ENCODE measurements at places on chromosomes 4 and X. TPM values are rescaled to one million over a fixed set of nuclear protein-coding genes. Genes with fewer than 3 reads are reported as not detected.
A peak's percentile ranks its signal among the peaks of the same experiment; 100 is the strongest.

GRCh38 chr4:182488896-182489295 lies 245.7 kb downstream of the TENM3 start:
- DNase-seq: no peak
- peaks cover 5% of the 10 kb centered on the region for H3K36me3 ChIP-seq
- H3K27ac ChIP-seq: no peak overlapping the region
- no peaks in the 10 kb centered on the region for H3K27me3 ChIP-seq
- peaks cover 4% of the 10 kb centered on the region for H3K4me1 ChIP-seq

CENPVL2 gene
- 1.4 TPM for total RNA-seq

DNA sequence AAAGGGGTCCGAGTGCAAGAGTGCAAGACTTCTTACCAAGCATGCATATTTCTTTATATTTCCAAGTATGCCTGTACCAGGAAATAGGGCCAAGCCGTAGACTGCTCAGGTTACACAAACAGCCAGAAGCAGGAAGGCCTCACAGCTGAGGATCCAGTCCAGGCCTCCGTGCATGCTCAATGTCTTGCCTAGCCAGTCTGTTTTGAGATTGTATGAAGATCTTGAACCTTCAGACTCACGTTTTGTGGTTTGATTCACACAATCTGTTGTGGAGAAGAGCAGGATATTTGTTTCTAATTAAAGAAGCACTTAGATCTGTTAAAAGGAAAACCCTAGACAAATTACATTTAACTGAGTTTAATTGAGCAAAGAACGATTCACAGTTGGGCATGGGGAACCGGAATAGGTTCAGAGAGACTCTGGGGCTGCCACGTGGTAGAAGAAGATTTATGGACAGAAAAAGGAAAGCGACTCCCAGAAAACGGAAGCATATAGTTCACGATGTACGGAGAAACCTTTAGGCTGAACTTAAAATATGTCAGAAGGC lies 1.2 kb downstream of the MGST2 start:
- peak overlapping the region; percentile 96 for H3K27ac ChIP-seq
- H3K36me3 ChIP-seq: peaks cover 2% of the 10 kb centered on the region
- no peak for DNase-seq

DNA sequence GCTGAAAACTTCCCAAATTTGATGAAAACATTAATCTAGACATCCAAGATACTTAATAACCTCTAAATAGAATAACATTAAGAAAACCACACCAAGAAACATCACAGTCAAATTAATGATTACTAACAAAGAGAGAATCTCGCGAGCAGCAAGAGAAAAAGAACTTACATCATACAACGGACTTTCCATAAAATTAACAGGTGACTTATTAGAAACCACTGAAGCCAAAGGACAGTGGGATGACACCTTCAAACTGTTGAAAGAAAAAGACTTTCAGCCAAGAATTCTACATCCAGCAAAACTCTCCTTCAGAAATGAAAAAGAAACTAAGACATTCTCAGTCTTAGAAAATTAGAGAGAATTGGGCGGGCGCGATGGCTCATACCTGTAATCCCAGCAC lies 232.0 kb downstream of the SNCA start:
- no peak overlapping the region for H3K4me3 ChIP-seq
- no peak overlapping the region for H3K27ac ChIP-seq
- no peaks in the 10 kb centered on the region for H3K4me1 ChIP-seq
- no peaks in the 10 kb centered on the region for H3K36me3 ChIP-seq

CLNK gene
- total RNA-seq: not detected

DNA sequence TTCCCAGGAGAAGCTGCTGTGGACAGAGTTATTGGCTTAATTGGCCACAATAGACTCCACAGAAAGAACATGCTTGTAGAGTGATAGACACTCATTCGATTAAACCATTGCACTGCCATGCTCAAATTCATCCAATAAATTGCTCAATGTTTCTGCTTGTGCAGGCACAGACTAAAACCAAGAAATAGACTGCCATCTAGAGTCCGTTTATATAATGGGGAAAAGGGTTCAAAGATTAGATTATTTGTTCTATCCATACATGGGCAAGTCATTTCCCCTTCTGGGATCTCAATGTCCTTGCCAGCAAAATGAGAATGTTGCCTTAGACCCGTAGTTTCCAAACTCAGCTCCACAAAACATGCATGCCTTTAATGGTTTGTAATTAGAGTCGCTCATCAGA lies 8.7 kb downstream of the SMIM10 start:
- H3K36me3 ChIP-seq: no peaks in the 10 kb centered on the region
- H3K27ac ChIP-seq: no peak overlapping the region
- no peaks in the 10 kb centered on the region for H3K27me3 ChIP-seq
- no peak for DNase-seq
- H3K4me3 ChIP-seq: no peak overlapping the region

GRCh38 chr4:156186111-156186510 lies 232.4 kb upstream of the CTSO start:
- no peaks in the 10 kb centered on the region for H3K36me3 ChIP-seq
- no peak for DNase-seq
- no peak overlapping the region for H3K27ac ChIP-seq

DNA sequence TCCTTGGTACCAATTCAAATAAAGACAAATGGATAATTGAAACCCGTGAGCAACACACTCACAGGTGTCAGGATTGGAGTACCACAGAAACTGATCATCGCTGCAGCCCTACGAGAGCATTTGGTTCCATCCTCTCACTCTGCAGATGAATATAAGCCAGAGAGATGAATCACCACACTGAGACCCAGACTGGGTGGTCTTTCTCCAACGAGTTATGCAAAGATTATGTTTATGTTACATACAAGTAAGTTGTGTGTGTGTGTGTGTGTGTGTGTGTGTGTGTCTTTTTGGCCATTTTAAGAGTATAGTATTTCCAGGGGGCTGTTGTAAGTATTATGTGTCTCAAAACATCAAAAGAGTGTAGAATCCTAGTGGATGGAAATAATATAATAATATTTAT lies 329.5 kb upstream of the ZFP42 start:
- no peak for DNase-seq
- H3K4me1 ChIP-seq: peaks cover 14% of the 10 kb centered on the region
- H3K4me3 ChIP-seq: no peak overlapping the region
- no peaks in the 10 kb centered on the region for H3K27me3 ChIP-seq

DNA sequence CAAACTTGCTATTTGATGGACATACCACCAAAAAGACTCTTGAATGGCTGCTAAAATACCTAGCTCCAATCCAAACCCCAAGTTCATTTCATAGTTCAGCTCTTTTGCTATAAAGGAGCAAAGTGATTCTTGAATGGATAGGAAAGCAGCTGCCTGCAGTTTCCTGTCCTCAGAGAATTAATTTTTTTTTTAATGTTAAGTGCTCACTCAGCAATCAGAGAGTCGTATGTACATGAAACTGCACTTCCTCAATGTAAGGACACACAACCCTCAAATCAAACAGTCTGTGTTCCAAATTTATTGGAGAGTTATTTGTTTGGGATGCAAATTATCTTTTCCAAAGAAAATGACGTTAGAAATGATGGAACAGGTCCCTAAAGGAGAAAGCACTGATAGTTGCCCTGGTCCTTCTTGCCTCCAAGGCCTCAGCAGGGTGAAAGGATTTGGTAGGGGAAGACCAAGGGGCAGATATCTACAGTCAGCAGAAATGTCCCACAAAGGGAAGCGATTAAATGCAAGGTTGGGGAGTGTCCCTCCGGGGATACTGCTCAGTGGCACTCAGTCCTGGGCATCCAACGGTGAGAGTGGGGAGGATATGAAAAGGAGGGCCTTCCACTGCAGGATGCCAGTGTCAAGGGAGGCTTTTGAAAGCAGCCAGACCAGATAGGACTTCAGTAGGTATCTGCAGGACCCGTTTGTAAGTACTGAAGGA lies 67.2 kb upstream of the RASGEF1B start:
- no peak overlapping the region for H3K27ac ChIP-seq
- no peaks in the 10 kb centered on the region for H3K27me3 ChIP-seq
- no peaks in the 10 kb centered on the region for H3K36me3 ChIP-seq
- no peak for DNase-seq
- no peak overlapping the region for H3K4me3 ChIP-seq

DNA sequence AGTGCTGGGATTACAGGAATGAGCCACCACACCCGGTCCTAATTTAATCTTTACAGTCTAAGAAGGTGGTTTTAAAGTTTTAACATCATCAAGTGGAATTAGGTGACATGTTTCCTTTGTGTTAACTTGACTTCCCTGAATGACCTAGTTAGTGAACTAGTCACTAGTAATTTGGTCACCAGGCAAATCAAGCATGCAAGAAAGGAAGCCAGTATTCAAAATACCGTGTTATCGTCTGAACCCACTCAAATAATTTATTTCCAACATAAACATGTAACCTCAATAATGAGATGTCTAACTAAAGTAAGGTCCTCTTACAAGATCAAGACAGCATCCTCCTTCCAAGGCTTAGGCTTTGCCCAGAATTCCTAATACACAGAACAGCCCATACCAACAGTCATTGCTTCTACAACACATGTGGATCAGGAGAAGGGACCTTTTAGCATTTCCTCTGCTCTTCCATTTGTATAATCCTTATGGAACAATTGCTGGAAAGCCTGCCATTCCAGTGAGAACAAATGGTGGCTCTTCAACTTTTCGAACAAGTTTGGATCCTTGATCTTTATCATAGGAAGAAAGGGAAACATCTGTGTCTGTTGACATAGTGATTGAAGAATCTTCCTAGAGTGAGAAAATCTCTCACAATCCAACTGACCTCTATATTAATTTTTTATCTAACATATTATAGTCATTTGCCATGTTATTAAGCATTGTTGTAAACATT lies 97.2 kb downstream of the ANXA3 start:
- no peaks in the 10 kb centered on the region for H3K27me3 ChIP-seq
- H3K36me3 ChIP-seq: no peaks in the 10 kb centered on the region
- DNase-seq: no peak

DNA sequence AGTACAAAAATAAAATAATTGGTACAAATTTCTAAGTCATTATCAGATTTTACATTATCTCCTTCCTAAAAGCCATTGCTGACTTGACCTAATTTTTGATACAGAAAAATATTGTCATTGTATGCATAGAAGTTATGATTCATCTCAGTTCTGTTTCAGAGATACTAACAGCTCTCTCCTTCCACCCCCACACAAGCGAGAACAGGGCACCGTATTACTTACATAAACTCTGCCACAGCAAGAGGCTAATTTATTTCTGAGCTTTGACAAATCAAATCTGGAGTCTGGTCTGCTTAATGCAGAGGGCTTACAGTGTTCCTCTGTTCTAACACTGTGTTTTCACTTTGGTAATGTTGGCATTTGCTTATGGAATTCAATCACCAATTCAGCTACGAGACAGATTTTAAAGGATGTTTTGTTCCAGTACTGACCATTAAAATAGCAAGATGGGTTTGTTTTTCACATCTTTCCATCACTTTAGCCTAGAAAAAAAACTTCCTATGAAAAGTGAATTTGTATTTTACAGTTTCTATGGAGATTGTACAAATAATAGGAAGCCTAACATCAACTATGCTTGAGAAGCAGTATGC lies 181.8 kb downstream of the USP46 start:
- DNase-seq: no peak
- H3K4me3 ChIP-seq: no peak overlapping the region
- H3K27me3 ChIP-seq: no peaks in the 10 kb centered on the region
- H3K36me3 ChIP-seq: no peaks in the 10 kb centered on the region
- no peak overlapping the region for H3K27ac ChIP-seq
- no peaks in the 10 kb centered on the region for H3K4me1 ChIP-seq

DNA sequence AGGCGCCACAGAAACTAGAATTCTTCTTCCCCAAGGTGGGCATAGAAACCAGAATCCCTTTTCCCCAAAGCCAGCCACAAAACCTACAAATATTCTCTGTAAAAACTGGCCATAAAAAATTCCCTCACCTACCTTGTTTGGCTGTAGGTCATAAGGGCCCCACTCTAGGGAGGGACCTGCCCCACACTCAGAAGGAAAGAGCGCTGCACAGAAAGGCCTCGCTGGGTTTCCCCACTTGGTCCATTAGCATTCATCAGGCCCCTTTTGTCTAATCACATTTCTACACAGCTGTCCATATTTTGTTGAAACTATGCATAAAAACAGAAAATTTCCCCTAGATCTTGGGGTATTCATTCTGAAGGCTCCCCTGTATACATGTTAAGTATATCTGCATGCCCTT lies 54.1 kb downstream of the PHKA2 start:
- no peaks in the 10 kb centered on the region for H3K4me1 ChIP-seq
- peaks cover 6% of the 10 kb centered on the region for H3K36me3 ChIP-seq
- DNase-seq: no peak
- no peak overlapping the region for H3K4me3 ChIP-seq

DNA sequence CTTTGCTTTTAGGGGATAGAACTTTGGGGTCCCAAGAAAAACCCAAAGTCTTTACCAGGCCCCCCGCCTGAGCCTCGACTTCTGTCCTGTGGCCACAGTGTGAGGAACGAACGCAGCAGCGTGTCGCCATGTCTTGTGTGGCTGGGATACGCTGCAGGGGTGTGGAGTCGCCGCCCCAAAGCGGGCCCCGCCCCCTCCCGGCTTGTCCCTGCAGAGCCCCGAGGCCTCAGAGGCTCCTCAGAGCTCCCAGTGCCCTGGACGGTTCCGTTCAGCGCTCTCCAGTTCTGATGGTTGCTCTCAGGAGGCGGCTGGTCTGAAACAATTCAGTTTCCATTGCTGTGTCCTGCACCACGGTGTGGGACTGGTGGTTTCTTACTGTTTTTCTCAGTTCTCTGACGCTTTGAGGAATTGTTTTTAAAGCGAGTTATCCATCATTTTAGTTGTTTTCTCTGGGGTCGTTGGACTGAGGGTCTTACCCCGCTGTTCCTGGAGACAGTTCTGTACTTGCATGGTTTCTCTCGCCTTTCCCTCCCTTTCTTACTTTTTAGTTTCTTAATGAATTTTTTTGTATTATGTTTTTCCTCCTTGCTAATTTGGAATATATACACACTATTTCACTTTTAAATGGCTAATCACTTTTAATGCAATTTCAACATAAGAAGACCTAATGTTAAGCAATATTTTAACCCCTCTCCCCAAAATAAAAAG lies 1.6 kb upstream of the IDUA start:
- peaks cover 18% of the 10 kb centered on the region for H3K4me1 ChIP-seq
- H3K4me3 ChIP-seq: peak overlapping the region; percentile 92
- DNase-seq: no peak
- H3K27me3 ChIP-seq: no peaks in the 10 kb centered on the region

- no peak overlapping the region for H3K27ac ChIP-seq
- peaks cover 1% of the 10 kb centered on the region for H3K36me3 ChIP-seq
- H3K4me3 ChIP-seq: no peak overlapping the region
- DNase-seq: no peak
These were observed 17.5 kb upstream of the TBC1D1 start for GRCh38 chr4:37873386-37873785.

Data from progenitor cell of endocrine pancreas (in vitro differentiated cells).